Activated T-helper 1 cell treated with Interleukin-2 at 50 U/mL for 16 hours (primary cell): ENCODE measurements at places on chromosomes 13 and 19.

DNA sequence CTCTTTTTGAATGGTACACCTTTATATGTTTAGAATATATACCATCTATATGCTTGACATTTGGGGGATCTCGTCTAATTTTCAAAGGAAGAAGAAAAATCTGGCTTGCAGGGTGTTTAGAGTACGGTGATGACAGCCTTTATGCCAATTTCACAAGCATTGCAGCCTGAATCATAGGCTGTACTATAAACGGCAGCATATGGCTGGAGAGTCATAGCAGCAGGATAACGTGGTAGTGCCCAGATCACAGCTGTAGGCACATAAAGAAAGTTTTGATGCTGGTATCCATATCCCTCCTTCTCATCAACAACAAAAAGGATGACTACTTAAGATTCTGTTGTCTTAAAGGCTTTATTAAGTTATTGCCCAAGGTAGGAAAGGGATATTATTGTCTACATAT is 253.0 kb downstream of the PCDH9 start:
- no peak for DNase-seq

DNA sequence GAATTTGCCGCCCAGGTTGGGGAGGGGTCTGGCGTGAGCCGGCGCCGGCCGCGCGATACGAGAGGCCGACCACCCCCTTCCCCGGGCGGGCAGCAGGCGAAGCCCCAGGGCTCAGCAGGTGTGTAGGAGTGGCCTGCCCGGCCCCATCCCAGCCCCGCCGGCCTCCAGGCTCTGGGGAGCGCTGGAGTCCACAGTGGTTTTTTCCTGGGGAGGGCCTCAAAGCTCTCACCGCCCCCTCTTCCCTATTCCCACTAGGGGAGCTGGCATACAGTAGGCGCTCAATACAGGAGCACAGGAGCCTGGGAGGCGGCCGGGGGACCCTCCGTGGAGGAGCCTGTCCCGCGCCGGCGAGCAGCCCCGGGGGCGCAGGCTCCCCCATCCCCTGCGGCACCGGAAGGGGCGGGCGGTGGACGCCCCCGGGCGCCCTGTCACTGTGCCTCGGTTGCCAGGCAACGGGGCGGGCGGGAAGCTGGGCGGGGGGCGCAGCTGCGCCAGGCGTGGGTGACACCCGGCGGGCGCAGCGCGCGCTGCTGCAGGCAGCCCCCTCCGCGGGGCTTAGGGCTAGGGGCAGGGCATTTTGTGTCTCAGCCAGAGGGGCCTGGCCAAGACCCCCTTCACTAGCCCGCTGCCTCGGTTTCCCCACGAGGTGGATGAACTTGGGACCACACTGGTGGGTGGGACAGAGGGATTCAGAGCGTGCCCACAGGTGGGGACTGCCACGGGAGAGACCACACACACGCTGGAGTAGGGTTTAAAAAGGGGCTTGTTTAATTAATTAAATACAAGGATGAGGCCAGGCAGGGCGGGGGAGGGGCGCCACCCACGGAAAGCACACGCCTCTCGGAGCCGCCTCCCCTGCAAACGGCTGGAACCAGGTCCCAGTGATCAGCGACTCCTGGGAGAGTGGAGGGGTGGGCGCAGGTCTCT is 3.6 kb upstream of the REXO1 start:
- peak; percentile 49 for DNase-seq

- DNase-seq: no peak
Measured at GRCh38 chr13:111898956-111899713, 167.8 kb upstream of the SOX1 start.

DNA sequence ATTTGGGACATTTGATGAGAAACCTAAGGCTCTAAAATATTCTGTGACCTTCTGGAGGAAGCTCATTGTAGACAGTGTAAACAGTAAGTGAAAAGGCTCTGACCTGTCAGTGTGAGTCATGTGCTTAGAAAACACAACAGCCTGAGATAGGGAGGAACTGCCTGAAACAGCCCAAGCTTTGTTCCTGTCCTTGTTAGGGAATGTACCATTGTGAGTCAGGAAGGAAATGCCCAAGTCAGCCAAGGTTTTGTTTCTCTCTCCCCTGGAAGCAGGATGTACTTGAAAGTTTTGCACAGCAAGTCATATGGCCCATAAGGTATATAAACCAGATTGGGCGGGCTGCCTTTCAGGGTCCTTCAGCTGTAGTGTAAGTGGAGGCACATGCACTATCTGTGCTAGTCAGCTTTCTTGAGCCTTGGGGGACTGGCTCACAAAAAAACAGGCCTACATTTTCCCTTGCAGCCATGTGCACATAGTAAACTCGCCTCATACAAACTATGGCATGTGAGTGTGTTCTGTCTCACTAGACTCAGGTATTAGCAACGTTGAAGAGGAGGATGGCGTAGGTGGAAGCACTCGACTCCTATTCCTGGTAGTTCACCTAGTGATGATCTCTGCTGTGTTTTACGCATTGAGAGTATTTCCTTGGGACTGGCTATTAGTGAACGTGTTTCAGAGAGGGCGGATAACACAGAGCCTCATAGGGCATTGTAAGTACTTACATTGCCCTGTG is 141.2 kb upstream of the KLHL1 start:
- no peak for DNase-seq

DNA sequence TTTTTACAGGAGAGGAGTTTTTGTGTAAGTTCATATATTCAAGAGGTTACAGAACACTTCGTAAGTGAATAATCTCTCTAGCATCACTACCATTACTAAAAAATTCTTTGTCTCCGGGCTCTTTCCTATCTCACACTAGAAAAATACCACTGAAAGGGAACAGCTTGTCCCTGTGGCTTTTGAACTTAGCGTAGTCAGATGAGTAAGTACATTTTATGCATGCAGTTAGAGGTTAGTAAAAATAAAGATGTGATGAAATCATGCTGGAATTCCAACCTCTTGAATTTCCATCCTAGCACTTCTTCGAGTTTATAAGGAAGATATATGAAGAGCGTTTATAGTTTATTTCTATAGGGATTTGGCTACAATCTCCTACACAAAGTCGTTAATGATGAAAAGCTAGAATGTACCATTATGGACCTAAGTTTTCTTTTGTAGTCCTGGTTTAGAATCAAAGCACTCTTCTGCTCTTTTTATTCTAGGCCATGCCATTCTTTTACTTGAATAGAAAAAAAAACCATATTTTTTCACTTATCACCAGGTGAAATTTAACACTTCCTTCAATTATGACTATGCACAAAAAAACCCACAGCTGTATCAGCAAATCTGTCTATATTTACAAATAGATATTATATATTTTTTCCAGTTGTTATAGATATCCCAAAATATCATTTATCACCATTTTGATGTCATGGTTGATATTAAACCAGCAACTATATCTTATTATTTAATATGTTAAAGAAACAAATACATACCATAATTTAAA is 139.9 kb upstream of the PCDH9 start:
- DNase-seq: no peak

GRCh38 chr19:30209617-30210600 is 162.3 kb upstream of the ZNF536 start:
- no peak for DNase-seq

GRCh38 chr19:5851302-5851701 is at the start of gene FUT3:
Gene FUT3 (minus strand): TSS chr19:5851449.
- DNase-seq: no peak

GRCh38 chr19:46967578-46968032 is 52.0 kb upstream of the NPAS1 start:
- no peak for DNase-seq

DNA sequence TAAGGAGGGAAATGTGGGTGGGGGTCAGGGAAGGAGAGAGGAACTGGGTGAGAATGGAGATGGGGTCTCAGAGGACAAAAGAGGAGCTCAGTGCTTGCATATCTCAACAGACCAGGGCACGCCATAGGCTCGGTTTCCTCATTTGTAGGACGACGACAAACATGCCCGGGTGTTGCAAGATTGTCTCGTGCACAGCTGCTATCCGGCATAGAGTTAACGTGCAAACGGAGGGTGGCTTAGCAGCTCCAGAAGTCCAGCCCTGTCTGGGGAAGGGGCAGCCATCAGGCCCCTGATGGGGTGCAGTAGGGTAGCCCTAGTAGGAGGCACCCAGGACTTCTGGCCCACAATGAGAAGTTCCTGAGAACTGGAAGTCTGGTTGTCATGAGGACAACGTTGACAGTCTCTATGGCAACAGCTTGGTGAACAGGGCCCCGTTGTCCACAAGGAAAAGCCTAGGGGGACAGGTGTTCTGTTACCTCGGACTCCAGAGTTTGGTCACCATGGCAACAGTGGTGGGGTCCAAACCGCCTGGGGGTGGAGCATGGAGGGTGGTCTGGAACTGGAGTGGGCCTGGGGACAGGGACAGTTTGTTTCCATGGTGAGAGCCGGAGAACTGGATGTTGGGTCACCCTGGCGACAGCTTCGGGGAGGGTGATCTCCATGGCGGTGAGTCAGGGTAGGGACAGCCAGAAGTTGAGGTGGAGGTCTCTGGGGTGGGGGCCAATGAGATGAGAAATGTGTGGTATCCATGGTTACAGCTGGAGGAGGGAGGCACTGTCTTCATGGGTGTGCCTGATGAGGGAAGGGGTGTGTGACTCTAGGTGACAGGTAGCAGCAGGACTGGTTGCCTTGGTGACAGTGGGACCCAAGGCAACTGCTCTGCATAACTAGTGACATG is 16.8 kb downstream of the TM6SF2 start:
- DNase-seq: no peak

DNA sequence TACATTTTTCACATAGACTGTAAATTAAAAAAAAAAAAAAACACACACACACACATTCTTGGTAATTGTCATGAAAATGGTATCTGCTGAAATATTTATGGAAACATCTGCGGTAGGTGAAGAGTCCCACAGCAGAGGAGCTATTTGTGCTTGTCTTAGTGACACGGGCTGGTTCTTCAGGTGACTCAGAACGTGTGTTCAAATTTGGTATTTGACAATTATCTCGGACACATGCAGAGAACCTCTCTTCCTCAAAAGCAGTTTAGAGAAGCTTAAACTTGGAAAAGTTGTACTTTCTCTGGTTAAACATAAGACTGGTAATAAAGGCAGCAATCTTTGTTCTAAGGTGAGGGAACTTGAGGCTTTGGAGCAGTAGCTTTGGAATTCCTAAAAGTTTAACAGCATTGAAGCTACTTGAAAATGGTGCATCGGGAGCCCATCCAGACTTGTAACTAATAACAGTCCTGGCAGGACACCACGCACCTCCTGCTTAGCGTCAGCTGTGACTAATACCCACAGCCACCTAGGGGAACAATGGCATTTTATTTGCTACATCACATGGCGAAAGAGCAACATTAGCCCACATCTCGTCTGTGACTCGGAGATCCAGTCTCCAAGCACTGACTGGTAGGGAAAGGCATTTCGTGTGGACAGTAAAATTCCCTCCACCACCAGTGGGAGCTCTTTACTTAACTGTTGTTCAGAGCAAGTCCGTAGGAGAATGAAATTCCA is 1505.1 kb upstream of the SLC10A2 start:
- no peak for DNase-seq

DNA sequence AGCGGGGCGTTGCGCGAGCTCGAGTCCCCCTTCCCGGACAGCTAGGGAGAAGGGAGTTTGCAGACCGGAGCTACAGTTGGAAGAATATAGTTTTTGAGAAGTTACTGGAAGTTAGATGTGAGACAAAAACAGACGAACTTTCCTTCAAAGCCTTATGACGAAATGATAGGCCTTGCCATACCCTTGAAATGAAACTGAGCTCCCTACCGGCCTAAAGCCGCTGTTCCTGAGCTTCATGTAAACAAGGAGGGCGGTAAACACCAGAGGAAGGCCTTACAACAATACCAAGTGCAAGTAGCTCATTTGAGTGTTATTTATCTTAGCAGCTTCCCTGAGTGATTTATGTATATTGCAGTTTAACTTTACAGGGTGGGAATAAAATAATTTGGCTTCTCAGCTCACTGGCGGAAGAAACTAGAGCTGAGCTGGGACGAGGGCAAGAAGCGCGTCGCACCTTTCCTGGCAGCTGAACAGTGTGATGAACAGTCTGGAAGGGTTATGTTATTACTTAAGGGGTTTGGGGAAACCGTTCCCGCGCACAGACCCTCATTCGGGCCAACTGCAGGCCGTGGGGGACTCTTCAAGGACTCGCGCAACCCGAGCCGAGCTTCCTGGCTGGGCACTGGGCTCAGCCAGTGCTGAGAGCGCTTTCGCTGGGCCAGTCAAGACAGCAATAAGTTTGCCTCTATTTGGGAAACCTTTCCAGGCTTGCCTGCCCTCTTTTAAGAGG is 111.2 kb downstream of the KCNRG start:
- DNase-seq: no peak

DNA sequence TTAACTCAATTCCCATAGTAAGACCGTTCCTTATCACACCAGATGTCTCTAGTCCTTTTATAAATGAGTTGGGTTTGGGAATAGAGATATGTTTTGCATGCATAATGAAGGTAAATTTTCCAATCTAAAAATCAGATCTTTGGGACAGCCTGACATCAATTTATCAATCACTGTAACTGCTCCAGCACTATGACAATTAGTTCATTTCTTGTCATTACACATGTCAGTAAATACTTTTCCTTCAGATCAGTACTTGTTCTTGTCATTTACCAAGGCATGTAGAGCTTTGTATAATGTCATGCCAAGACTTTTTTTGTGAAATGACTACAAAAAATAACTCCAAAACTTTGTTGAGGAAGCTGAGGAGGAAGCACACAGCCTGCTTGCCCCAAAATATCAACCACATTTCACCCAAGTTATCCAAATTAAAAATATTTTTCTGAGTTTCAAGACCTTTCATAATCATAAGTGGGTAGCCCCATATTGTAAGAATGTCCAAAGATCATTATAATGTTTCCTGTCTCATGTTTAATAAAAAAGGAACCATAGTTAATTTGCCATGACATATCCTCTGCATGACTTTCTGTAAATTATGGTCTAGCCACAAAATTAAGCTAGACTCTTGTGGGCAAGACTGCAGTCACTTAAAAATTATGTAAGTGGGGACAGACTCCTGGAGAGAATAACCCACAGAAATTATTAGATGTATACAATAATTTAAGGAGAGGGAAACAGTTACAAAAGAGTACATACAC is 586.8 kb downstream of the TBC1D4 start:
- DNase-seq: no peak

- no peak for DNase-seq
Measured at GRCh38 chr13:113804703-113805430, 45.8 kb downstream of the TMEM255B start.

DNA sequence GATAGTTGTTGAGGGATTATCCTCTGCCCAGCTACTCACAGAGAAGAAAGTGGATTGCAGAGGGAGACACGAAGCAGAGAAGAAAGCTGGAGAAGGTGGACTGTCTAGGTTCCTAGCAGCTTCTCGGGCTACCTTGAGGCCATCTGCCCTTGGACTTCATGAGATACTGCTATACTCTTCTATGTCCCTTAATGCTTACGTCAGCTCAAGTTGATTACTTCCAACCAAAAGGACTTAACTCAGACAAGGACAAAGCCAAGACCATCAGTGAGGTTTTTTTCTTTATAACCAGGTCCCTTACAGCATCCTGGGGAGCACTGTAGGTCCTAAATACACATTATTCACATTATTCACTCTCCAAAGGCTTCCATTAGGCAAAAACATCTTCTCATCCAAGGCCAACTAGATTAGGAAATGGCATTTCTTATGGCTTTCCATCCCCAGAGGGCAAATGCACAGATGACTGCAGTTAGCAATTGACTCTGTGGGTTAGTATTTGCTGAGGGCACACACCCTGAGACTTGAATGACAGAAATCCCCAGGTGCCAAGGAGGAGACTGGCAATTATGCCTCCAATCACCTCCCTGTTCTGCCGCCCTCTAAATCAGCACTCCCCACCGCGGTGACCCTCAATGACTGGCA is 4.1 kb upstream of the UBE2L5 start:
- no peak for DNase-seq

GRCh38 chr19:51824281-51825005 is 29.5 kb downstream of the FPR3 start:
- DNase-seq: no peak
